ENCODE measurements at places on chromosomes 1 and 21. TPM values are rescaled to one million over a fixed set of nuclear protein-coding genes. Genes with fewer than 3 reads are reported as not detected.
A peak's percentile ranks its signal among the peaks of the same experiment; 100 is the strongest.

OR2T29 gene
- total RNA-seq: not detected

DNA sequence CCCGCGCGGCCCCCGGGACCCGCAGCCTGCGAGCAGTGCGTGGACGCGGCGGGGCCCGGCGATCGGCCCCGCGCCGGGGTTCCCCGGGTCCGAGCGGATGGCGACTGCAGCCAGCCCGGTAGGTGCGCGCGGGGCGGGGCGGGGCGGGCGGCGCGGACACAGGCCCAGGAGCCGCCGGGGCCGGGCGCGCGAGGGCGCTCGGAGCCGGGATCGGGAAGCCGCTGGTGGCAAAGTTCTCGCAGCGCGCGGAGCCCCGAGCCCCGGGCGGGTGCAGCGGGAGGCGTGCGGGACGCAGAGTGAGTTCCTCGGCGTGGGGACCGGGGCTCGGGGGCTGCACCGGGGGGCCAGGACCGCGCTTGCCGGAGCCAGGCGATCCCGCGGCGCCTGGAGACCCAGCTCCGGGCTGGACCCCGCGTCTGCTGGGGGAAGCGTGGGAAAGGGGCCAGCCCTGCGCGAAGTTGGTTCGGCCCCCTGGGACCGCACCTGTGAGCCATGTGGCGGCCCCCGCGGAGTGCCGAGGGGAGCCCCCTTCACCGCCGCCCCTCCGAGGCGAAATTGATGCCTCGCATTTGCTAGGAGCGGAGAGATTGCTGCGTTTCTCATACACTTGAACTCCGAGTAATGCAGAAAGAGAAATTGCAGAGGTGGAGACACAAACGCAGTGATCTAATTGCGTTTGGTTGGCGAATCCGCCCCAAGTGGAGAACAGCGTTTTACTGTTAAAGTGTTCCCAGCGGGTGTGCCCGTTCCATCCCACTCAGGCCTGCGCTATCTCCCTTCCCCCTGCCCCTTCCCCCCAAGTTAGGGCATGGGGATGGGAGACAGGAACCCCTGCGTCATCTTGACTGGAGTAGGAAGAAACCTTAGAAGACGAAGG lies 228.9 kb upstream of the TMEM51 start:
- H3K27ac ChIP-seq: no peak overlapping the region
- DNase-seq: peak; percentile 10
- H3K4me1 ChIP-seq: peaks cover 4% of the 10 kb centered on the region
- peaks cover 42% of the 10 kb centered on the region for H3K27me3 ChIP-seq

KPRP gene
- total RNA-seq: not detected

PCAT6 gene
- total RNA-seq: 1.8 TPM

FAM177B gene
- not detected for total RNA-seq

DNA sequence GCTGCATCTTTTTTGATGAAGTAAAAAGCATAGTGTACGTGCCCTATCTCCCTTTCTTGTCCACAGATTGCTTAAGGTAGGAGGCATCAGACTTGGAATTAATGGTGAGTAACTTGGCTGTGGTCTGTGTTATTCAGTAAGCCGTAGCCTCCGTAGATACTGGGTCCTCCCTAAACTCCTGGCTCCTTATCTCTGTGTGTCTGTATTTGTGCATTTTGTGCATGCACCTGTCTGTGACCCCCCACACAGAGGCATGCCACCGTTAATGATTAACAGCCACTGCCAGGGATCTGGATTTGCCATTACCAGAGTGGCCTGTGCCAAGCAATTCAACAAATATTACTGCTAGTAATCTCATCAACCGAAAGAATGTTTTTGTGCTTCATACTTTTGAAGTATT lies 31.9 kb downstream of the MAP3K21 start:
- peaks cover 4% of the 10 kb centered on the region for H3K4me1 ChIP-seq
- no peak overlapping the region for H3K4me3 ChIP-seq
- H3K36me3 ChIP-seq: no peaks in the 10 kb centered on the region
- H3K27me3 ChIP-seq: no peaks in the 10 kb centered on the region

NEK2 gene
- total RNA-seq: 36.8 TPM

CXADR gene
- total RNA-seq: 0.23 TPM

Measured in activated T-cell treated with anti-CD3 and anti-CD28 coated beads, Interleukin-2, amount 50 U/mL, for 72 hours (primary cell).